ENCODE measurements at places on chromosomes 5 and 9.

GRCh38 chr9:5832071-5832537 is 813 bp downstream of the ERMP1 start:
- no peak for DNase-seq

GRCh38 chr9:13614060-13614459 is 334.6 kb upstream of the MPDZ start:
- no peak for DNase-seq

DNA sequence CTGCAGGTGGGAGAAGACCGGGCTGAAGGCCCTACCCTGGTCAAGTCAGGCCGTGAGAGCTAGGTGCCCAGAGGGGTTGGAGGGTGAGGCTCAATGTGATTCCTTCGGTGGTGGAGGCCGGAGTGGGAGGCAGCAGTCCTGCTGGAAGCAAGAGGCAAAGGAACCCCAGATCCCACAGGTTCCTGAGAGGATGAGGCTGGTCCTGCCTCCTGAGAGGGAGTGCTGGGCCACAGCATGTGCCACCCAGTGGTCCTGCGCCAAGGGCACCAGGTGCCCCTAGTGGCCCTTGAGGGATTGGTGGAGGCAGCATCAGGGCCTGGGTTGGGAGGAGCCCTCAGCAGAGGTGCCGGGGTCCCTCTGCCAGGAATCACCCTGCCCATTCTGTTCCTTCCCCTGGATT is 59.1 kb downstream of the BARX1 start:
- DNase-seq, result no peak

DNA sequence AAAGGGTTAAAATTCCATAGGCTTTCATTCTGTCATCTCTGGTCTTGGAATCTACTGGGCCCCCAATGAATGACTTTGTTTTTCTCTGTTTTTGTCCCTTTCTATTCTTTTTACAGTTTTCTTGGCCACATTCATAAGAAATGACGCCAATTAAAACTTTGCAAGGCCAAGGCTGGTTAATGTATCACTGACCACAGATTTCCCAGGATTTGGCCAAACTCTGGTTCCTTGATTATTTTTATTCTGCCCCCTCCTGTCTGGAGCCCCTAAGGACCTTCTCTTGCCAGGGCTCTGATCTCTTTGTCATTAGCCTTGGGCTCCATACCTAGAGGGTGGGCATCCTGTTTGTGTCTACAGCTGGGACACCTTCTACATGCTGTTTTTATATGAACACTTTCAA is 388.9 kb upstream of the PAPPA start:
- no peak for DNase-seq

GRCh38 chr5:149711338-149711737 is 18.8 kb upstream of the PPARGC1B start:
- no peak for DNase-seq

GRCh38 chr5:171432076-171432475 is 12.6 kb downstream of the FGF18 start:
- no peak for DNase-seq

DNA sequence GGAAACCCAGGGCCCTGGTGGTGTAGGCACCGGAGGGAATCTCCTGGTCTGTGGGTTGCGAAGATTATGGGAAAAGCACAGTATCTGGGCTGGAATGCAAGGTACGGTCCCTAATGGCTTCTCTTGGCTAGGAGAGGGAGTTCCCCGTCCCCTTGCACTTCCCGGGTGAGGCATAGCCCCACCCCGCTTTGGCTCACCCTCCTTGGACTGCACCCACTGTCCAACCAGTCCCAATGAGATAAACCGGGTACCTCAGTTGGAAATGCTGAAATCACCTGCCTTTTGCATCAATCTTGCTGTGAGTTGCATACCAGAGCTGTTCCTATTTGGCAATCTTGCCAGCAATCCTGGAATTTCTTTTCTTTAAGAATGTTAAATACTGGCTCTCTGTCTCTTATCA is 1429.1 kb downstream of the MAT2B start:
- DNase-seq, result no peak

DNA sequence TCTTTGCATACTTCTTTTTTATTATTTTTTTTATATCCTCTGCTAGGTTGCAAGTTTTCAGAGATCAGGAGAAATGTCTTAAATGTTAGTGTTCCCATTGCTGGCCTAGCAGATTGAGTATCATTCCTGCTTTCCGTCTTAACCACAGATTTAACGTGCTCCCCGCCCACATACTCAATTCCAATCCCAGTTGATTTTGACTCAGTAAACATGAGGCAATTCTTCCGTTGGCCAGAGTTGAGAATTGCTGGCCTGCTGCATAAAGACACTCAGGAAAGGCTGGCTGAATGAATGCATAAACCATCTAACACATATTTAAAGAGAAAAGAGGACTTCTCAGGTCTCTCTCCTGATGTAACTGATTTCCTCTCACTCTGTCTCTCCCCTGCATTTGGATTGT is 46.8 kb upstream of the PLPP6 start:
- no peak for DNase-seq

Data from stimulated activated CD8-positive, alpha-beta memory T cell treated with anti-CD3 and anti-CD28 coated beads, Interleukin-4, amount 100 ng/mL, for 4 hours (primary cell).